A549 (cell line): ENCODE measurements at places on chromosomes 1 and 21.

DNA sequence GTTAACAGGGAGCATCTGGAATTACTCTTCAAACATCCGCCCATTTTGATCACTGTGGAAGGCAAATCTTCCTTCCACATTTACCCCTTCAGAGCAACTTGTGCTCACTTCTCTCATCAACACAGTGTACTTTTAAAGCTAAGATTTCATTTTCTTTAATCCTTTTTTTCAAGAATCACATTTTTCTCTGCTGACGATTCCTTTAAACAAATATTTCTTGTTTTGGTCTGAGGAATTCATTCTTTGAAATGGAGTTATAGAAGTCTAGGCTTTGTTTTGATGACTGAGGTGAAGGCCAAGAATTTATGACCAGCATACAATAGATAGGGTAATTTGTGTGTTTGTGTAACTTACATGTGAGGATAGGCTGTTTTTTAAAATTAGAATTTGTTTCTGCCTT is 25.6 kb downstream of the LRRC42 start:
- DNase-seq: no peak

GRCh38 chr1:229230893-229231753 is 39.8 kb upstream of the RAB4A start:
- DNase-seq: peak; percentile 62

DNA sequence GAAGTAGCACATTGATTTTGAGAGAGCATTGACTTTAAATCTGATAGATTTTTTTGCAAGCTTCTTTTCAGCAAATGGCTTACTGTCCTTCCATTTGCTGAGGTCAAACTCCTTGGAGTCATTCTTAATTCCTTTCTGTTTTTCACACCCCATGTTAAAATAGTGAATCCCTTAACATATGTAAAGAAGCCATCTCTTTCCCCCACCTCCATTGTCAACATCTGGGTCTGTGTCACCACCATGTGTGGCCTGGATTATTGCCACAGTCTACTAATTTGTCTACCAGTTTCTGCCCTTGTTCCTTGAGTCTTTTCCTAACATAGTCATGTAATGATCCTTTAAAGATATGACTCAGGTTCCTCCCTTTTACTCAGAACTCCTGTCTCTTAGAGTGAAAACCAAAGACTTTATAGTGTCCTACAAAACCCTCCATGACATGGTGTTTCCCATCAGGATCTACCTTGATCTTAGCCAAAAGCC is 104.7 kb downstream of the ST6GALNAC3 start:
- DNase-seq: no peak

- DNase-seq: no peak
Observed at GRCh38 chr1:240553351-240553750, 58.6 kb downstream of the GREM2 start.

DNA sequence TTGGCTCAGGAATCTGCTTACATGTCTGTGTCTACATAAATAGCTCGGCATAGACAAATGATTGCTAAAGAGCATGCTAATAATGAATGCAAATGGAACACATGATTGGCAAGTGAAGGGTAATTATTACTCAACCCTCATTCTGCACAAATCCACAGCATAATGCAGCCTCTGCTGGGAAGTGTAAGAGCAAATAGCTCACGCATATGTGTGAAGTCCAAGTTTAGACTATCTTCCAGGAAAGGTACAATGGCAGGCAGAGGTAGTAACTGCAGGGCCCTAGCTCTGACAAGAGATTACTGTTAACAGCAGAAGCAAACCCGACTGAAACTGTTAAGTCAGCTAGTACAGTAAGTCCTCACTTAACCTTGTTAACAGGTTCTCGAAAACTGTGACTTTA is 7.0 kb upstream of the IL6R start:
- DNase-seq: no peak

DNA sequence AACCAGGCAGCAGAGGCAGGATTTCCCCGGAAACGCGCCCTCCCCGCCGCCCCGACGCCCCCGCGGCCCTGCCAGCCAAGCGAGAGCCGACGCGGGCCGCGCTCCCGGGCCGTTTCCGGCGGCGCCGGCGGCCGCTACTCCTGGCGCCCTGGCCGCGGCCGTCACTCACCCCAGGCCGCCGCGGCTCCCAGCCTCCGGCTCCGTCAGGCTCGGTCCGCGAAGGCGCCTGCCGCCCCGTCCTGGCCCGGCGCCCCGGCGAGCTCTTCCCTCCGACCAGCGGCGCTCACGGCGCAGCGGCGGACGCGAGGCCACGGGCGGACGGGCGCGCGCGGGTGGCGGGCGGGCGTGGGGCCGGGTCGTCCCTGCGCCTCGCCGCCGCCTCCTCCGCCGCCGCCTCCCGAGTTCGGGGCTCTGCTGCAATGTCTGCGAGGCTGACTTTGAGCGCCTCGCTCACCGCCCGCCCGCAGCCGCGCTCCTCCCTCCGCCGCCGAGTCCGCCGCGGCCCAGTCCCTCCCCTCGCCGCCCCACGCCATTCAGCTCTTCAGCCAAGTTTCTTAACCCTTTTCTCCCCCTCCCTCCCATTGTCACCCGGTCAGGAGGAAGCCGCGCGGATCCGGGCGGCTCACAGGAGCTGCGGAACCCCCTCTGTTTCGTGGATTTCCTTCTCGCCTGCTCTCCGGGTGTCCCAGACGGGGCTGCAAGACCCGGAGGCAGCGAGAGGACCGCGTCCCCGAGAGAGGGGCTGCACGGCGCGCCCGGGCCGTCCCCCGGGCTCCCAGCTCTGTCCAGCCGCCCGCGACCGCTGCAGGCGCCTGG is at the start of gene NRIP1:
Gene NRIP1 (minus strand): TSS at position 425 of the 816 bp plus-strand sequence. CDS start 96,808 bp downstream, outside the sequence.
- DNase-seq: peak; percentile 31

- DNase-seq: no peak
Observed at GRCh38 chr1:3205815-3206214, 136.8 kb downstream of the PRDM16 start.

DNA sequence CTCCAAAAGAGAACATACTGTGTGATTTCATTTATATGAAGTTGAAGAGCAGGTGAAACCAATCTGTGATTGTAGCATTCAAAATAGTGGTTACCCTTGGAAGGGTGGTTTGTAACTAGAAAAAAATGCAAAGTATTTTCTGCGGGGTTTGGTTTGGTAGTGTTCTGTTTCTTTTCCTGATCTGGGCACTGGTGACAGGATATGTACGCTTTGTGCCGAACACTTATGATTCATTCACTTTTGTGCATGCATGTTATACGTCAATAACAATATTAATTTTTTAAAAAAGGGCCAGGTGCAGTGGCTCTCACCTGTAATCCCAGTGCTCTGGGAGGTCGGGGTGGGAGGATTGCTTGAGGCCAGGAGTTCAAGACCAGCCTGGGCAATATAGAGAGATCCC is 63.8 kb downstream of the CD34 start:
- no peak for DNase-seq

GRCh38 chr1:117695796-117696490 is 90.1 kb downstream of the TENT5C start:
- peak; percentile 14 for DNase-seq

DNA sequence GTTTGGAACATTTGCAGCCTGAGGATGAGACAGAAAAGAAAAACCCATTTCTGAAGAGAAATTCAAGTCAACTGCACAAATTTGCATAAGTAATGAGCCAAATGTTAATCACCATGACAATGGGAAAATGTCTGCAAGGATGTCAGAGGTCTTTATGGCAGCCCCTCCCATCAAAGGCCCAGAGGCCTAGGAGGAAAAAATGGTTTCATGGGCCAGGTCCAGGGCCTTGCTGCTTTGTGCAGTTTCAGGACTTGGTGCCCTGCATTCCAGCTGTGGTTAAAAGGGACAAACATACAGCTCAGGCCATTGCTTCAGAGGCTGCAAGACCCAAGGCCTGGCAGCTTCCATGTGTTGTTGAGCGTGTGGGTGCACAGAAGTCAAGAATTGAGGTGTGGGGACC is 13.4 kb downstream of the RBM11 start:
- DNase-seq: no peak

DNA sequence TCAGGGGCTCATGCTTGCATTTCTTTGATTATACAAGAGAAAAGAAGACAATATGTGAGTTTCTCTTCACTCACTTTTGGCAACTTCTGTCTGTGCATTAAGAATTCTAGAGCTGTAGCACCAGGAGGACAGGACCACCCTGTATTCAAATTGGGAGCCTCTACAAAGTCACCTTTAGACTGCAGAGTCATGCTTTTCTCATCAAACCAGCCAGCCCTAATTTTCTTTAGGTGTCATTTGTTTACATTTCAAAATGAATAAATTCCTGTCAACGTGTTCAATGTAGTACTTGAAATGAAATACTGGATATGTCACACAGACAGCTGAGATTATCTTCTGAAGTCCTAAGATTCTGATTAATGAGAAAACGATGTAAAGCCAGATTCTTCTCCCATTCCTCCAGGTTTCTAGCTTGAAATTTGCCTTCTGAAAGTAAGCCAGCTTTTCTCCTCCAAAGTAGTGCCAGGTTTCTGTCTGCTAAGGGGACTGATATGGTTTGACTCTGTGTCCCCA is 177.2 kb downstream of the GRIK1 start:
- DNase-seq: no peak

DNA sequence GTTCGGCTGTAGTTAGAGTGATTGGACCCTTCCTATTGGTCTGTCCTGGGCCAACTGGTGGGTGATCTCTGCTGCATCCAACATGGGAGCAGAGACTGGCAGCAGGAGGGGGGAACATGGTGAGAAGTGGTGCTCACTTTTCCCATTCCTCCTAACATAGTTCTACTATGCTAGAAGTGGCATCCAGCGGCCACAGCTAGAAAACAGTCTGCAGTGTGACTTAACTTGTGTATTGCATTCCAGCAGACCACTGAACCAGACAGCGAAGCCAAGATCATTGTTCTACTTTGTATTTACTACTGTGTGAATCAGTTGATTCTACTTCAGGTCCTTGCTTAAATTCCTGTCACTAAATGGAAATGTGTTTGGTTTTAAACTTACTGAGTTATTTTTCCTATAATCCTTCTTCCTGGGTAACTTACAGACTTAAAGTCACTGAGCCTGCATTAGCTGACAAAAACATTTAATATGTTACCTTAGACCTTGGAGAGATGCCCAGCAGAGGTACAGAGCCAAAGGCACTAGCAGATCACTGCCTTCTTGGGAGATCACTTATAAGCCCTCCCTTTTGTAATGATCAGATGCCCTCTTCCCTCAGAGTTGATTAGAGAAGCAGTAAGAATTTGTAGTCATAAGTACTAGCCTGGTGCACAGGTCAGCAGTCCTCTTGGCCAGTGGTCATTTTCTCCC is 8.2 kb downstream of the FABP3 start:
- no peak for DNase-seq

DNA sequence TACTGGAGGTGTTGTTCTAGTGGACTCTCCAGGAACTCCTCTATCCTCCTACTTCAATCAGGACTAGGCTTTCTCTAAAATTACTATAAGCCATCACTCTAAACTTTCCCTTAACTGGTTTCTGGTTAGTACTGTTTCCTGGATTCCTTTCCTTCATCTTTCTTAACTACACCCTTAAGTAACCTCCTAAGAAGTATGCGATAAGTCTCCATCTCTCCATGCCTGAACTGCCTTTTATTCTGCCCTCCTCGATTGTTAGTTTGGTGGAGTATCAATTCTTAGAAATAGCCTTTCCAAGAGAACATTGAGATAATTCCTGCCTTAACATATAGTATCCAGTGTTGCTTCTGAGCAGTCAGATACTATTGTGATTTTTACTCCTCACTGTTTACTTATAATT is 162.9 kb upstream of the PDE4B start:
- DNase-seq: no peak

DNA sequence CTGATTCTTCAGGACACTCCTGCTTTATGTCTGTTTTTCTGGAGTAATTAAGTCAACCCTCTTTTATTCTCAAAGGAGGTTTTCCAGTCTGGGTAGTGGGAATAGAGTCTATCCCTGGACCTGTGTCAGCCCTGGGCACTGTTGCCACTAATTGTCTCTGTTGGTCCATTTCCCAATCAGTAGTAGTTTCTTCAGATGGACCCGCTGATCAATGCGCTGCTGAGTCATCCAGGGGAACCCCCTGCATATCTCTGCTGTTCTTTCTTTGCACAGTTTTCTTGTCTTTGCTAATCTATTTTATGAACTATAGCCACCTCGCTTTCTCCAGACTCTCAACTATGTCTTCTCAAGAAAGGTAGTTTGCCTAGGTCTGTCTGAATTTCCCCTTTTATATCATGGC is 82.5 kb downstream of the TNNI3K start:
- no peak for DNase-seq

DNA sequence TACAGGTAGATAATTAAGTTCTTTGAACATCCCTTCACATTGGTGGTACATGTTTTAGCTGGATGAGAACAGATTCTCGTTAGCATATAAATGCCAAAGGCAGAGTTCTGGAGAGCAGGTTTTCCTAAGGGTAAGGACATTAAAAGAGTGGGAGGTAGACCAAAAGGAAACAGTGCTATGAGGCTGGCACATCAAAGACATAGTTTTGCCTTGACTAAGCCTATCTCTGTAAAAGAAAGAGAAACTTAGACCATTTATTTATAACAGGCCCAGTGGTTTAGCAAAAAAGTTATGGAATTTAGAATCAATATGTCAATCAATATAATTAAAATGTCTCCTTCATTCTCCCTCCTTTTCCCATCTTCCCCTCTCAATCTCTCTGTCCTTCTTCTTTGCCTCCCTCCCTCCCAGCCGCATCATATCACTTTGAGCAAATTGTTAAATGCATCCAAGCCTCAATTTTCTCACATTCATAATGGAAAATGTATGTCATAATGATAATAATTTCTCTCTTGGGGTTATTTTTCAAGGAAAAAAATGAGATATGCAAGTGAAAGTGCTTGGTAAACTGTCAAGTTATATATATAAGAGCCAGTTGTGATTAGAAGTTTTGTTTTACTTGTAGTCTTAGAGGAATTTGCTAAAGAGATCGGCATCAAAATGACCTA is 209.9 kb upstream of the SGIP1 start:
- no peak for DNase-seq

DNA sequence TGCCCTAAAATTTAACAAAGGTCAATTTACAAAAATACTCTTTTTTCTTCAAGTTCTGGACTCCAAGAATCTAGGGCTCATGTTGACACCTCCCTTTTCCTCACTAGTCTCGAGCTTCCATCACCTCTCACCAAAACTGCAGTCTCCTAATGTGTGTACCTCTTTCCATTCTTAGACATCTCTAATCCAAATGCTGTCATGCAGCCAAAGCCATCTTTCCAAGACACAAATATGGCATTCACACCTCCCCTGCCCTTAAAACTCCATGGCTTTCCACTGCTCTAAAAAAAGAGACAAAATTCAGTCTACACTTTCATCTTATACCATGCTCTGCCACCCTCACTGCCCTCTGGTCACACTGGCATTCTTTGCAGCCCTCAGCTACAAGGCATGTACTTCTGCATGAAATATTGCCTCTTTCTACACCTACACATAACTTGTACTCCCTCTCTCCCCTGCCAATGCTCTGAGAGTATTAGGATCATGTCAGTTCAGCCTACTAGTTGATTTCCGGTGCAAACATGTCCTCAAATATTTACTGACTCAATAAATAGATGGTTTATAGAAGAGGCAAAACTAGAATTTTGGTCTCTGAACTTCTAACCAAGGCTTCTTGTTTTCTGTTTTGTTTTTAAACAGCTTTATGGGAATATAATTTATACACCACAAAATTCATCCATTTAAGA is 26.9 kb downstream of the ADSS2 start:
- DNase-seq: no peak
